Lower leg skin (tissue), 4 donors: ENCODE measurements at places on chromosomes 3 and 15. TPM values are rescaled to one million over a fixed set of nuclear protein-coding genes. Genes with fewer than 3 reads are reported as not detected.

DNA sequence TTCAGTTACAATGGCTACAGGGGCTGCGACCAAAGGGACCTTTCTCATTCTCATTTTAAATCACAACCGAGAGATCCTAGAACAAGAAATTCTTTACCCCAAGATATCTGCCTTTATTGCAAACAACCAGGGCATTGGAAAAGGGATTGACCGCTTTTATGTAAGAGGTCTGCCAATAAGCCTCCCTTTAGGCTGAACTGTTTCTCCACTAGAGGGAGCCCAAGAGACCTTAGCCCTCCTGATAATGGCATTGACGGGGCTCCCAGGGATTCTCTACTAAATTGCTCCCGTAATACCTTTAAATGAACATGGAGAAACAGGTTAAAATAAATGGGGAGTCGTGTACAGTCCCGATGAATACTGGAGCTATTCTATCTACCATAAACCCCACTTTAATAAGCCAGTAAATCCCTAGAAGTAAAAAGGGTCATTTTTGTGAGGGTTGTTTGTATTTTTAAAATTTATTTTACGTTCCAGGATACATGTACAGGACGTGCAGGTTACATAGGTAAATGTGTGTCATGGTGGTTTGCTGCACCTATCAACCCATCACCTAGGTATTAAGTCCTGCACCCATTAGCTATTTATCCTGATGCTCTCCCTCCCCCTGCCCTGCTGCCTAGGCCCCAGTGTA, 7.5 kb upstream of the IGSF10 start:
- peak; percentile 19 for DNase-seq

GRCh38 chr15:67225336-67225735, 29.1 kb downstream of the AAGAB start:
- no peak for DNase-seq

DNA sequence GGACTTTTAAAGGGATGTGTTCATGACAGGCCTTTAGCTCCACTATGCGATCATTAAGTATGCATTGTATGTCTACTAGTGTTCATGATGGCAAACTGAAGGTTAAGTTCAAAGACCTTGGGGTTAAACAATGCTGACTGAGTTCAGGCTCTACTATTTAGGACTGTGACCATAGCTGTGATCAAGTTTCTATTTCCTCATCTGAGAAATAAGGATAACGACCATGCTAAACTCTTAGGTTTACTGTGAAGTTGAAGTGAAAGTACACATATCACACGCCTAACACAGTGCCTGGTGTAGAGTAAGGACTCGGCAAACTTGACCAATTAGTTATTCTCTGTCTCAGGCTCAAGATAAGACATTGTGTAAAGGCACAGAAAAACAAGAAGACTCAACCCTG, 243.2 kb downstream of the MBNL1 start:
- no peak for DNase-seq

DNA sequence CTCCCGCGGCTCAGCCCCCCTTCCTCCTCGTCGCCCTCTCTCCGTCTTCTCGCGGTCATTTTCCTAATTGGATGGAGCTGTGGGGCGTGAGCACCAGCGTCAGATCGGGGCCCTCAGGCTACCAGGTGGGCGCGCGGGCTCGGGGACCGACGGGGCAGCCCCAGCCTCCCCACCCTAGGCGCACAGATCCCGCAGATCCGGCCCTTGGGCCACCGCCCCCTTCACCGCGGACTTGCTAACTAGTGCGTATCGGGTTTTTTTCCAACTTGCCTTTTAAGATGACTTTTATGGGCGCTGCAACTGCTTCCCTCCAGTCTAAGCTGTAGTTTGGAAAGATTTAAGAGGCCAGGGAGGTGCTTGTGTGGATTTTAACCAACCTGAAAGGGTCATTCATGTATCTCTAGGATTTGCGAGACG, 1.3 kb downstream of the ZNF710 start:
- no peak for DNase-seq

GRCh38 chr3:124861041-124861440, 26.1 kb downstream of the ITGB5 start:
- peak; percentile 80 for DNase-seq

DNA sequence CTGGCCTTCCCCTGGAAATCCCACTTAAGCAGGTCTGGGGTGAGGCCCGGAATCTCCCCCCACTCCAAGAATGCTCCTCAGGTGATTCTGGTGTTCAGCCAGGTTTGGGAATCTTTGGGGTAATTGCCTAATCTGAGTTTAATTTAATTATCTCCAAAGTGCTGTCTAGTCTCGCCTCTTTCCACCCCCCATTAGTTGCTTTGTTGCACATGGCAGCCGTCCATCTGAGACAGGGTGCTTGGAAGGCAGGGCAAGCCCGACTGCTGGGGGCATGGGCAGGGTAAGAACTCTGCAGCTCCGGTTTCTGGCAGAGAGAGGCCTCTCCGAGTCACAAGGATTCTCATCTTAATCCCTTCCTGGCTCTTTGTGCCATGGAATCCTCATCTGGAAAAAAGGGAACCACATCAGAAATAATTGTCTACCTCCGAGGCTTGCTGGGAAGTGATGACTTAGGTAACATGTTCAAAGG, 15.0 kb downstream of the IL17RD start:
- peak; percentile 79 for DNase-seq

- DNase-seq: no peak
These were observed 616.9 kb downstream of the ZIC1 start for GRCh38 chr3:148026009-148026588.

GRCh38 chr3:37594873-37595783, 266.6 kb upstream of the CTDSPL start:
- DNase-seq: no peak

DNA sequence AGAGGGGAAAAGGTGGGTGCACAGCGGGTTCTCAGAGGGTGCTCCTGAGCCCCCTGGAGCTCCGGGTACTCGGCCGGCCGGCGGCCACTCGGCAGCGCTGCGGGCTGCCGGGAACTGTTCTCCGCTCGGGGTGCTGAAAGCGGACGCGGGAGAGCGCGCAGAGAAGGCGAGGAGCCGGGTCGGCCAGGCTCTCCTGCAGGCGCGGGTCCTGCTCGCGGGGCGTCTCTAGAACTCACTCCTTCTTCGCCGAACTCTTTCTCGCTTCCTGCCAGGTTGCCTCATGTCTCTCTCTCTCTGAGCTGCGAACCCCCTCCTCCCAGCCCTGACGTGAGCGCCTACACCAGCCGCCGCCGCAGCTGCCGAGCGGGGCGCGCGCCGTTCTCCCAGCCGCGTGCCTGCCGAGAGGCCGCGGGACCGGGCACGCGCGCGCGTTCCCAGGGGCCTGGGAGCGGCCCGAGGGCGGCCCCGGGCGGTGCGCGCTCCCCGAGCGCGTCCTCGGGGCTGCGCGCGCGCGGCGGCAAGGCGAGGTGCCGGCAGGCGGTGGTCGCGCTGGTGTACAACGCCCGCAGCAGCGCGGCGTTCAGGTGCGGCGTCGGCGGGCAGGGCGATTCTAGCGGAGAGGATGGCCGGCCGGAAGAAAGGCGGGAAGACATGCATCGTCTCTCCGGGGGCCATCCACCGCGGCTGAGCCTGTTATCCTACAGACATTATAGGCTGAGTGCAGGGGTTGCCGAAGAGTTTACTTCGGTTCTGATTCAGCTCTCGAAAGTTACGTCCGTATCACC, at the start of gene PEX5L:
Gene PEX5L, minus strand, starts transcription at position 267 of the 785 bp plus-strand sequence. CDS start 338 bp downstream, outside the sequence.
- no peak for DNase-seq

GRCh38 chr15:63979262-63979793, 67.0 kb downstream of the DAPK2 start:
- DNase-seq: peak; percentile 64

DNA sequence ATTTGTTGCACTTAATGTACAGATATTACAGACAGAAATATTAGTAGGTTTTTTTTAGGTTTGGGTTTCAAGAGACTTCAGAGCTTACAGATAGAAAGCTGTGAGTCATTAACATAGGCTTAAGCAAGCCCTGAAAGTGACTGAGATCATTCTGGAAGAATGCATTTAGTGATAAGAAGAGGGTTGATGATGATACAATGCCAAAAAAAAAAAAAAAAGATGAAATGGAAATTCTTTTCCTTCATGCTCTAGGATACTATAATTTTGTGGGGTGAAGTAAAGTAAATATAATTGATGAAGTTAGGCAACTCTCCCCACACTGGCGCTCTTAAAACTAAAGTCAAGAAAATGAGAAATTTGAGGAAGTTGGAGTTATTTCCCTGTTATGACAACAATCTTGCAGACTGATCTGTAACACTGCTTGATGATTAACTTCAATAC, 169.4 kb upstream of the ZNF385D start:
- no peak for DNase-seq

- no peak for DNase-seq
These were observed 67.3 kb upstream of the EOMES start for GRCh38 chr3:27789420-27789819.

GRCh38 chr15:36517758-36518157, 61.7 kb upstream of the CDIN1 start:
- no peak for DNase-seq

The MESP2 gene
- 0.45 TPM for total RNA-seq

The GATM gene
- 120 TPM for total RNA-seq

The MINAR1 gene
- total RNA-seq: 0.64 TPM

The CHDH gene
- total RNA-seq: 13.9 TPM

The IQCB1 gene
- total RNA-seq: 19.6 TPM

The MEX3B gene
- total RNA-seq: 1.1 TPM

The GNAT1 gene
- total RNA-seq: not detected
